Activated T-cell treated with anti-CD3 and anti-CD28 coated beads for 4 hours (primary cell): ENCODE measurements at places on chromosomes 1 and 21.

- DNase-seq: no peak
Measured at GRCh38 chr1:117838911-117839310, 90.5 kb downstream of the GDAP2 start.

DNA sequence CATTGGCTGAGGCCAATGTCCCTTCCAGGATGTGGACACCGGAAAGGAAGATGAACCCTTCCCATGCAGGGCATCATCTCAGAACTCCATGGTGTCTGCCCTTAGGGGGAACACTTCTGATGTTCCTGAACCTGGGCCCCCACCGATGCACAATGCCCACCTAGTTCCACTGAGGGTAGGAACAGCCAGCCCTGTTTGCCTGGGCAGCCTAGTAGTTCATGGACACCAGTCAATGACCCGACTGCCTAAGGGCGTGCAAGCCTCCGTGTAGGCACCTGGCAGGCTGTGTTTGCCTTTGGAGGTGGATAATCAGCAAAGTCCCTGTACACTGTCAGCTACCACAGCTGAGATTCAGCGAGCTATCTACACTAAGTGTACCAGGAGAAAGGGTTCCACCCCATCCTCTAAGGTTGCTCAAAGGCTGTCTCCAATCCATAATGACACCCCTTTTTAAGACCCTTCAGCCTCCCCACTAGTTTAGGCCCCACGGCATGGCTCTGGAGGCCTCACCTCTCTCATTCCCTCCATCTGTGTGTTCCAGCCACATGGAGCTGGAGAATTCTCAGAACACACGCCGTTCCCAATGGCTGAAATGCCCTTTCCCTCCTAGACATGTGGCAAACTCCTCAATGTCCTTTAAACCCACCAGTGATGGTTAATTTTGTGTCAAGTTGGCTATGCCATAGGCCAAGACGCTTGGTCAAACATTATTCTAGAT, 124.8 kb upstream of the EDN2 start:
- no peak for DNase-seq

- no peak for DNase-seq
Measured at GRCh38 chr1:182993746-182994145, 29.5 kb upstream of the LAMC1 start.

- no peak for DNase-seq
Measured at GRCh38 chr1:234955107-234955731, 173.4 kb downstream of the TOMM20 start.

GRCh38 chr1:62964141-62964540, 180.2 kb downstream of the ATG4C start:
- no peak for DNase-seq

GRCh38 chr1:151606384-151606783, 5.5 kb upstream of the SNX27 start:
- DNase-seq: no peak

DNA sequence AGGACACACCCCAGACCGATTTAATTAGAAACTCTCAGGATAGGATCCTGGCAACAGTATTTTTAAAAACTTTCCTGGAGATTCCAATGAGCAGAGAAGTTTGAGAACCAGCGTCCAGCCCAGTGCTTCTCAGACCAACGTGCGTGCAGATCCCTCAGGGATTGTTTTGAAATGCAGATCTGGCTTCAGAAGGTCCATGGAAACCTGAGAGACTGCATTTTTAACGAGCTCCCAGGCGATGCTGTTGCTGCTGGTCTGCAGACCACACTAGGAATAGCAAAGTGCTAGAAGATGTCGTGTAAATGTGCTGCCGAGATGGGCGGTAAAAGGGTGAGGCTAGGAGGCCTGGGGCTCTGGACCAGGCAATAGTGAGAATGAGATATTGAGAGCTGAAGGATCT, 18.4 kb upstream of the CASQ1 start:
- DNase-seq: no peak
